ENCODE measurements at places on chromosomes 5 and 9. TPM values are rescaled to one million over a fixed set of nuclear protein-coding genes. Genes with fewer than 3 reads are reported as not detected.

DNA sequence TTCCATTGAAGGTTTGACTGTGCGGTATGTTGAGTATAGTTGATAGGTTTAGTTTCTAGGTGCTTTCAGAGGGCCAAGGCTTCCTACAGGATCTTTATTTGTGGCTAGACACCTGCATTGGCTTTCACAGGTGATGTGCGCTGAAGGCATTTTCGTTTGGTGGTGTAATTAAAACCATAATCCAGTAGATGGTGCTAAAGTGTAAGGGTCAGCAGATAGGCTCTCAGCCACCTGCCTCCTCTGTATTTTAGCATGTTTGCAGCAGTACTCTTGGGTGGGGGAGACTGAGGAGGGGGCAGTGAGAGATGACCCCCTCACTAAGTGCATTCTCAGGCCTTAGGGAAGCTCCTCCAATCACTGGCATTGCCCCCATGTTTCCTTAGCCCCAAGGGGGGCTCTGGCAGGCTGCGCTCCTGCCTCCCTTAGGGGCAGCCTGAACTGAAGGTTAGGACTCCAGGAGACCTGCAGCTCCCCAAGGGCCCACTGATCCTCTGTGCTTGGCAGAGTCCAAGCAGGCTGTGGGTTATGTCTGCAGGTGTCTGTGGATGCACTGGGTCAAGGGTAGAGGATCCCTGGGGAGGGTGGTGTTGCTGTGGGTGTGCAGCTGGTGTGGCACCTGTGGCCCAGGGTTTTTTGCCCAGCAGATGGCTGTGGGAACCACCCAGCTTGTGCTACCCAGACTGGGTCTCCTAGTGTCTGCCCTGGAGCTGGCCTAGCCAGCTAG is 23.4 kb downstream of the CDK20 start:
- DNase-seq = no peak

GRCh38 chr9:35172878-35173277 is 11.1 kb downstream of the UNC13B start:
- DNase-seq = no peak

DNA sequence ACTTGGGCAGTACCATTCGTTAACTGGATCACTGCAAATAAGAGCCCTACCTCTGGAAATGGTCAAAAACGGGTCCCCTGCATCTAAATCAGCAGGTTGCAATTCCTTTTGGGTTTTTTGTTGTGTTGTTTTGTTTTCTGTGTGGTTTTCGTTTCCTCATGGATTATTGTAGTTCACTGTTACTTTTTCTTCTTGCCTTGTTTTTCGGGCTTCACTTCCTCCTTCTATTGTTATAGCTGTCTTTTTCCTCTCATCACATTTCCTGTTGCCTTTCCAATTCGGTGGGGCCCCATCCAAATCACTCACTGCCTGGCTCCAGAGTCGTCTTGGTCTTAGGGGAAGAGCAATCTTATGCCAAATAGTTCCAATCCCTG is 8.7 kb upstream of the SSBP2 start:
- no peak for DNase-seq

DNA sequence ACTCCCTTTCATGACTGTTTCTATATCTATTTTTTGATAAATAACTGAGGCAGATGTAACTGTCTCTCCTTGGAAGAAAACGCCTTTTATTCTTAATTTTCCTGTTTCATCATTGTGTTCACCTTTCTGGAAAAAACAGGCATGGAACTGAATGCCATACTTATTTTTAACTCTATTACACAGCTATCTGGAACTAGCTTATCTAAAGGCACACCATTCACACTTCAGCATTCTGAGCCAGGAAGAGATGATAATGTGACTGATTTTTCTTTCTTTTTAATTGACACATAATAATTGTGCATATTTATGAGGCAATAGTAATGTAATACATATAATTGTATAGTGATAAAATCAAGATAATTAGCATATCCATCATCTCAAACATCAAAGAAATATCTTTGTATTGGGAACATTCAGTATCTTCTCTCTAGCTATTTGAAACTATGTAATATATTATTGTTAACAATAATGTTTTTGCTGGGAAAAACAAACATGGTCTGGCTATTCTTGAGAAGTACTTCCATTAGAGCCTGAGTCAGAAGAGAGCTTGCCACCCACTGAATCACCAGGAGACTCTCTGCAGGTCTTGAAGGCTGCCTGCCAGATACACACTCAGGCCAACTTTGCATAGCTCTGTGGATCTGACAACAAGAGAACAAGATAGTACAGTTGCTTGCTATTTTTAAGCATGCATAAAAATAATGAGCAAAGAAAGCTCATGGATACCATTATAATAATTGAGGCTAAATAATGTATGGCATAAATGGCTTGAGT is 501.0 kb upstream of the EDIL3 start:
- no peak for DNase-seq

The REEP5 gene
- 77.5 TPM for total RNA-seq

The PTGES2 gene
- 87.7 TPM for total RNA-seq
